ENCODE measurements at places on chromosomes 4 and X.

DNA sequence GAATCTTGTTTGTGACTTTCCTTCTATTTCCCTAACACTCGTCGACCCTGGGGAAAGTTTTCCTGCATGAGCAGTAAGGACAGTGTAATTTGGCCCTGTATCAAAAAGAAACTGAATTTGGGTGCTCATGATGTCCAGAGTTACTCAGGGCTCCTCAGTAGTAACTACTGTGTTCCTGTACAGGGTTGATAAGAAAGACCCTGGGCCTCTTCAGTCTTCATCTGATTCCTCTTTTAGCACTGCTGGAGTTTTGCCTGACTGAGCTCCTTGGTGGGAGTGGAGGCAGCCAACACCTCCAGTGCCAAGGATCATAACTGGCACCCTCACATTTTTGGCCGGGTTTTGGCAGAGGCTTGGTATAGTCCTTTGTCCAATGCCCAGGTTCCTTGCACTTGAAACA, 7.1 kb upstream of the AREG start:
- no peak for DNase-seq

- DNase-seq, result no peak
Observed at GRCh38 chrX:21735038-21735767, 22.7 kb downstream of the SMPX start.

DNA sequence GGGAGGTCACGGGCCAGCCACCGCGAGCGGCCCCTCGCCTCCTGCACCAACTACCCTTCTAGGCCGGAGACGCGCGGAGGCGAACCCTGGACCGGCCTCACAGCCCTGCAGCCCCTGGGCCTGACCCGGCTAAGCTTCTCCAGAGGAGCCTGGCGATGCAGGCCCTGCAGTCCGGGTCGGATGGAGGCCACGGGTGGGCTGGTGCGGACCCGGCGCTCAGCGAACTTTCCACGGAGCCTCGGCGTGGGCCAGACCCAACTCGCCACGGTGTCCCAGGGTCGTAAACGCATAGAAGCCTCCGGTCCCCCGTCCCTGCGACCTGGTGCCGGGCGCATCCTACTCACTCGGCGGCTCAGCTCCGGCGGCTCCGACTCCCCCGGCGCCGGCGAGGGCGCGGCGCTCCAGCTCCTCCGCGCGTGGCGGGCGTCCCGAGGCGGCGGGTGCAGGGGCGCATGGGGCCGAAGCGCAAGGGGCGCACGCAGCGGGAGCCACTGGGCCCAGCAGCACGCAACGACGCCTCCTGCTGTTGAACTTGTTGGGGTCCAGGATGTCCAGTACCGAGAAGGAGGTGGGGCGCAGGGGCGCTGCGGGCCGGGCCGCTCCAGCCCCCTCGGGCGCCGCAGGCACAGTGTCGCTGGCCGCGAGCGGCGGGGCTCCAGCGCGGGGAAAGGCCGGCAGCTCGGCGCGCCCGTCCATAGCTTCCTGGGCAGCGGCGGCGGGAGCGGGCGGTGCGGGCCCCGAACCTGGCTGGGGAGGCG, 427 bp downstream of the NKX1-1 start:
- DNase-seq, result no peak

- no peak for DNase-seq
Observed at GRCh38 chr4:72977936-72978485, 91.5 kb downstream of the COX18 start.

GRCh38 chr4:145697332-145697731, 17.4 kb downstream of the C4orf51 start:
- DNase-seq, result no peak

- peak; percentile 33 for DNase-seq
Observed at GRCh38 chrX:78199851-78200250, 60.4 kb upstream of the TAF9B start.

GRCh38 chrX:101377547-101377946, 8.4 kb downstream of the BTK start:
- no peak for DNase-seq

DNA sequence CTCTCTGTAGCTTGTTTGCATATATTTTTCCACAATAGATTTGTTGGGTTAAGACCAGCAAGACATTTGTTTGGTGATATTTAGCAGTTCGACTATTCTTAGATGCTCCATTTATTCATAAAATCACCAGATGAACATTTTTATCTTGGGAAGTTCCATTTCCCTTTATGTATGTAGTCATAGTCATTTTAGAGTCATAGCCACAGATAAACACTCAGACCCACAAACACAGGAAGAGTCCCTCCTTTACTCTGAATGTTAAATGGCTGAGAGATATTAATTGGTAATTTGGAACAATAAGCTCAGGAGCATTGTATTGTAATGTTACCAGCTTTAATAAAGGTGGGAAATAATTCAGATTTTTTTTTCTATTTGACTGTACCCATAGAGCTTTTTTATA, 1608.7 kb downstream of the STIM2 start:
- no peak for DNase-seq

- no peak for DNase-seq
Observed at GRCh38 chrX:101164766-101165590, 54.6 kb upstream of the DRP2 start.

- DNase-seq, result peak; percentile 46
Observed at GRCh38 chr4:100895556-100896197, 377.9 kb upstream of the EMCN start.

DNA sequence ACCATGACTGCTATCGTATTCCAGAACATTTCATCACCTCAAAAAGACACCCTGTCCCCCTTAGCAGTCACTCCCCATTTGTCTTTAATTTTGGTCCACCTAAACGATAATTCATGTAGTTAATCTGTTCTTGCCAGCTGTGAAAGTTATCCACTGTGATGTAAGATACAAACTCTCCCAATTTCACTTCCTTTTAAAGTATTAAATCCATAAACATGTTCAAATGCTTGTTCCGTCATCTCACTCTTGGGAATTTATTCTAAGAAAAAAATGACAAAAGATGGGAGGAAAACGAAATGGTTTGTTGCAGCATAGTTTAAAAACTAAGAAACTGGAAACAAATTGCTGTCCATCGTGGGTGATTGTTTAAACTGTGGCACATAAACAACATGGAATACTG, 53.7 kb upstream of the IRF2 start:
- no peak for DNase-seq

DNA sequence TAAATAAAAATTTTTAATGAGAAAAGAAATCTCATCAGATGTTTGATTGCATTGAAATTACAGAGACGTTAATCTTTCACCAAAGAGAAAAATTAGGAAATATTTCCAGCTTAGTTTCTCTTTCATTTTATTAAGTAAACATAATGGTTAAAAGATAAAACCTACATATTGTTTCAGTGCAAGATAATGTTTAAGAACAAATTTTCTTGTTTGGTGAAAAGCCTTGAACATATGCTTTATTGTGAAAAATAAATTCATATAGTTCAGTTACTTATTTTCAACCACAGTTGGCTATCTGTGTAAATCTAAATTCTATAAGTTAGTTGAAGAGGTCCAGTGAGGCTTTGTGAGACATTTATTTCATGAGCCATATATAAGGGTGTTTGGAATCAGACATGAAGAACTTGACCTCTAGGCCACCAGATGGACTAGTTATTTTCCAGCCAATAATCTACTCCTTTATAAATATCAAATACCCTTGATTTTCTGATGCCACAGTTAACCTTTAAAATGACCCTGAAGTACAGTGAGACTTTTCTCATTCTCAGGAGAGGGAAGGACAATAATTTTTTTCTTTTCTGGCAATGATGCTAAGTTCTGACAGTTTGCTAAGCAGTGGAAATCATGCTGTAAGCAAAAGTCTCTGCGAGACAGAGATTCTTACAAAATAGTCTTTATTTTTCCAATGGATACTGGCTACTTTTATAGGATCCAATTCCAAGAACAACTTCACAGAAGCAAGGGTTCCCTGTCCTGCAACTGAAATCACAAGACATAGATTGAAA, 2.5 kb downstream of the ARSJ start:
- DNase-seq, result no peak

GRCh38 chr4:163164591-163164990, 2.1 kb downstream of the NAF1 start:
- no peak for DNase-seq

GRCh38 chr4:151921811-151922210, 161.0 kb upstream of the GATB start:
- no peak for DNase-seq

GRCh38 chrX:86148024-86148511, at the start of gene DACH2:
Gene DACH2, plus strand, starts transcription at chrX:86148451.
- peak; percentile 16 for DNase-seq

DNA sequence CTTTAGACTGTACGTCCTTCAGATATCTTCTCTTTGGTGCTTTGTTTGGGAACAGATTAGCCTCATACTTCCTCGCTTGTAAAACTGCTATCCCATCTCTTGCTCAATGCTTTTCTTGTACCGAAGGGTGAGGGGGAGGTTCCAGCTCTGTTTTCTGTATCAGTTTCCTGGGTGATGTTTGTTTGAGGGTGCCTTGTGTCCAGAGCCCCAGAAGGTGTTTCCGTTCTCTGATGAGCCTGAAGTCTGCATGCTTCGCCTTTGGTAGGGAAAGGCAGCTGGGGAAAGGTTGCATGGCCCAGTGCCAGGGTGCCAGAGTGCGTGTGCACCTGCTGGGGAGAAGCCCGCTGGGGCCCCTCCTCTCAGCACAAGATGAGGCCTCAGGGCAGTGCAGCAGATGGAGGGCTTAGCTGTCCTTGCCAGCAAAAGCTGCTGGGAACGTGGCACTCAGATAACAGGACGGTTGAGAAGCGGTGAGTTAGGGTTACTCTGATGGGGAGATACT, 73.7 kb downstream of the TBL1X start:
- no peak for DNase-seq

DNA sequence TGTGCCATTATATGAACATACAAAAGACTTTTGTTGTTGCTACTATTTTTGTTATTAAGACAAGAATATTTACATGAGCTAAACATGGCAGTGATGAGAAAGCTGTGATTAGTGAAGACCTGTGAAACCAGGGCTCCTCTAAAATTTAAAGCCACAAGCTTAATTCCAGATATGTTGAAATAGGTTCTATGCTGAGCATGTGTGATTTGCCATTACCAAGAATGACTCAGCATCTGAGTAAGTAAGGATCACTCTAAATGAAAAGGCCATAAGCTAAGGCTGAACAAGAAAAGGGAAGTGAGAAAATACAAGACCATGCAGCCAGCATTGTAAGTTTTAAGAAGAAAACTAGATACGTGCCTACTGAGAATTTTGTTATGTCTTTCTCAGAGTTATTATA, 75.9 kb upstream of the CAMK2D start:
- DNase-seq, result peak; percentile 5

- DNase-seq, result no peak
Observed at GRCh38 chr4:86928400-86929255, 6.2 kb upstream of the AFF1 start.

DNA sequence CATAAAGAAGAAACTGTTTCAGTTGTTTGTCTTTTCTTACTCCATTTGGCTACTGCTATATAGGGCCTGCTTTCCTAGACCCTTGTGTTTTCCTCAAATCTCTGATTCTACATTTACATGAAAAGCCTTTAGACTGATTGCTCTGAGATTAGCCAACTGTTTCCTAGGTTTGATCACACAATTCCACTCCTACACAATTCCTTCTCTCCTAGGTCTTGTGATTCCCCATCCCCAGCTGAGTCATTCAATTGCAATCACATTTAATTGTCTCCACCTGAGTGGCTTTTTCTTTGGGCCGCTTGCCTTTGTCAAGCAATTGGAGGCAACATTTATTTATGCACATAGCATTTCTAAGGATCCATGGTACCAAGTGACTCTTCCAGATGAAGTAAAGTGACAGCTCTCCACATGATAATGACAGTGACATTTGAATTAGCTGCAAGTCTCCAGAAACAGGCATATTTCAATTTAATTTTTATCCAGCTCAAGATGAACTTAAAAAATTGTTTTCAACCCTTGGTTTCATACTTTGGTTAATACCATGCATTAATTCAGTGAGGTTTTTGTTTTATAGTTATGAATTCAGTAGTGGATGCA, 35.8 kb downstream of the ATXN3L start:
- DNase-seq, result no peak

- DNase-seq, result no peak
Observed at GRCh38 chr4:128525992-128526630, 238.5 kb upstream of the PGRMC2 start.

GRCh38 chr4:172962564-172963353, 205.9 kb upstream of the GALNT7 start:
- DNase-seq, result no peak

- no peak for DNase-seq
Observed at GRCh38 chrX:107683124-107683895, 55.0 kb downstream of the PRPS1 start.

DNA sequence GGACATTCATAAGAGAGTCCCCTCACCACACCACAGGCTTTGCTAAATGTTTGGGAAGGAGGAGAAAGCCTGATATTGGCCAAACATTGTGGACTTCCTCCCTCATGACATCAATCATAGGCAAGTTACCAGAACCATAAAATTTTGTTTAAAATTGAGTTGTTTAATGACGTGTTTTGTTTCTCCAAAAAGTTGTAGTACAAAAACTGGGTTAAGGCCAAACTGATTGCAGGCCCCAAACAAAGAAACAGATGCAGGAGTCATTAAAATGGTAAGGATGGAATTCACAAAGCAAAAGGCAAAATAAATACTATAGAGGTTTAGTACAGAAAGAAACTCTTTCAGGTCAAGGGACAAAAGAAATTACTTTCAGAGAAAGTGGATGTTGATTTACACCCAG, 3.9 kb upstream of the ODAM start:
- no peak for DNase-seq

DNA sequence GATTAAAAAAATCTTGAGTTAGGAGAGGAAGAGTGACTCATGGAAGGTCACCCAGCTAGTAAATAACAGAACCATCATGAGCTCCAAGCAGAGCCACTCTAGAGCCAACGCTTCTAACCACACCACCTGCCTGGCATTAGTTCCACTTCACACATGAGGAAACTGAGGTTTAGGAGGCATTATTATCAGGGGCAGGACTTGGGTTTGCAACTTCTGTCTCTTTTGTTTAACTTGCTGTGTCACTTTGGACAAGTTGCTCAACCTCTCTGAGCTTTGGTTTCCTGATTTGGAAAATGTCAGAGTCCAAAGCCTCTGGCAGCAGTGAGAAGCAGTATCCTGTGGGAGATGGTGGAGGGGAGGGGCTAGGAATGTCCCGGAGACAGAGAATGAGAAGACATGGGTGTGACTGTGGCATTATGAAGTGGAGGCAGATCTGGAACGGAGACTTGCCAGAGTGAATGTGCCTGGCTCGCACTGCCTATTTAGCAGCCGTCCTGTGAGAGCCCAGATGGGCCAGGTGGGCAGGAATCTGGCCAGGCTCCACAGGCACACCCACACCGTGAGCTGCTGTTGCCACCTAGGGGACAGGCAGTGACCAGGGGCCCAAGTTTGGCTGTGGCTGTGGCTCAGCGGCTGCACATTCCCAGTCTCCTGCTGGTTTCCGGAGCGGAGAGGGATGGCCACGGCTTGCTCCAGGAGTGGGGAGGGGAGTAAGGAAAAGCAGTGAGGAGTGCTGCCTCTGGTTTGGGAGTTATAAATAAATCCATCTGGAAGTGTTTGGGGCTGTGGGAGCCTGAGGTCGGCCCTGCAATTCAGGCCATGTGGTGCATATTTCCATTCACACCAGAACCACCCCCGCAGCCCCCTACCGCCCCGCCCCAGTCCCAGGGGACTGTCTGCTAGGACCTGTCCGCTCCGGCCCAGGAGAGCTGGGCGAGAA, 93.4 kb downstream of the NHSL2 start:
- no peak for DNase-seq
